Lung (tissue), 17 donors: ENCODE measurements at places on chromosomes 11 and 22. TPM values are rescaled to one million over a fixed set of nuclear protein-coding genes. Genes with fewer than 3 reads are reported as not detected.

- DNase-seq: peak; percentile 68
Measured at GRCh38 chr11:94183886-94184264, 55.2 kb downstream of the PANX1 start.

DNA sequence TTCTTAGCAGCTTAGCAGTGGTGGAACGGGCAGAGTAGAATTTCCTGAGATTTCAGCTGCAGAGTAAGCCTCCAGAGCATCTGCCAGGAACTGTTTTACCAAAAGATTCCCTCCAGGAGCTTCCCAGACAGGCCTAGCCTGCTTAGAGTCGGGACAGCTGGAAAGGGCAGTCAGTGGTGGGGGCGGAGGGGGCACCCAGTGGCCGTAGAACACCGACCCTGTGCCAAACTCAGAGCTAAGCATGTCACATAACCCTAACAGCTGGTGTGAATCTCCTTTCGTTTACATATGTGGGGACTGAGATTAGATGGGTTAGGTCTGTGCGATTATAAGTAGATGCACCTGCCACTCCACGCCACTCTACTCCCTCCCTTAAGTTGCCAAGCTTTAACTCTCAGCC lies 80.0 kb upstream of the CRTAM start:
- DNase-seq: peak; percentile 40

GRCh38 chr11:44624761-44625221 lies 59.3 kb downstream of the CD82 start:
- DNase-seq: no peak

DNA sequence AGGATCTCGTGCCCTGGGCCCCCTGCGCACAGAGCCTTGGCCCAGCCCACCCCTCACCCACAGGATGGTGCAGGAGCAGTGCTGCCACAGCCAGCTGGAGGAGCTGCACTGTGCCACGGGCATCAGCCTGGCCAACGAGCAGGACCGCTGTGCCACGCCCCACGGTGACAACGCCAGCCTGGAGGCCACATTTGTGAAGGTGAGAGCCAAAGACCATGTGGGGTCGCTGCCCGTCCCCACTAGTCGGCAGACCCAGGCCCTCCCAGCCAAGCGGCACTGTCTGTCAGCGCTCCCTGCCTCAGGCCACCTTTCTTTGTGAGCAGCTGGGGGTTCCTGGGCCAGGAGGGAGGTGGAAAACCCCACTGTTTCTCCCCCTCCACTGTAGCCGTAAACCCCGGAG lies 22.8 kb downstream of the FBLN1 start:
- DNase-seq: no peak

GRCh38 chr22:19648419-19648929 lies 65.8 kb upstream of the SEPTIN5 start:
- DNase-seq: no peak

MRGPRX4 gene
- total RNA-seq: not detected

C1QTNF4 gene
- total RNA-seq: 1.8 TPM

SCN3B gene
- 1.6 TPM for total RNA-seq
